ENCODE measurements at places on chromosomes 2 and 18.
A peak's percentile ranks its signal among the peaks of the same experiment; 100 is the strongest.

GRCh38 chr2:234631646-234632514, 135.0 kb upstream of the ARL4C start:
- no peak for DNase-seq

GRCh38 chr18:77749089-77749488, 499.4 kb downstream of the GALR1 start:
- no peak for DNase-seq

- DNase-seq = no peak
Measured at GRCh38 chr18:10530852-10531251, 5.0 kb downstream of the NAPG start.

- DNase-seq = no peak
Measured at GRCh38 chr2:225456619-225457260, 57.2 kb downstream of the NYAP2 start.

DNA sequence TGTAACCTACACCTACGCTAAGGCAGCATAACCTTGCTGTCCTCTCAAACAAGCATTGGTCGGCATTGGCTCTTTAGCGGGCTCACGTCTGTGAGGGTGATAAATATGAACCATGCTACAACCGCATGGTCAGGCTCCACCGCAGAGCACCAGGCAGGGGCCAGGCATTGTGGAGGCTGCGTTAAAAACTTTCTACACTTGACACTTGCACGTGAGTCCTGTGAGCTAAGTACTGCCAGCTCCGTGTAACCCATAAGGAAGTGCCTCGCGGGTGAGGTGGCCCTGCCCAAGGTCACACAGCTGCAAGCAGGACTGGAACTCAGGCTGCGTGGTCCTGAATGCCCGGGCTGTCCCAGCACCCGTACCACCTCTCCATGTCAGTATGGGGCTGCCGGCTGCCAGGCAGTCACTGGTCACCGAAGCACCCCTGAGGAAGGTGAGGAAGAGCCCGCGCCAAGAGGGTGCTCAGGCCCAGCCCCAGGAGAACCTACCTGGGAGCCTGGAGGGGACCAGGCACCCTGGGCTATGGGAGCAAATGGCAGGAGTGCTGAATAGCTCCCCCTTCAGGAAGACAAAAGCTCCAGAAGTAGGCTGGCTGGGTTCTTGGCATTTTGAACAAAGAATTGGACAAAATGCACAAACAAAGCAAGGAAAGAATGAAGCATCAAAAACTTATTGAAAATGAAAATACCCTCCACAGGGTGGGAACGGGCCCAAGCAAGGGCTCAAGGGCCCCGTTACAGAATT, 271.1 kb upstream of the RAB6C start:
- DNase-seq = no peak

DNA sequence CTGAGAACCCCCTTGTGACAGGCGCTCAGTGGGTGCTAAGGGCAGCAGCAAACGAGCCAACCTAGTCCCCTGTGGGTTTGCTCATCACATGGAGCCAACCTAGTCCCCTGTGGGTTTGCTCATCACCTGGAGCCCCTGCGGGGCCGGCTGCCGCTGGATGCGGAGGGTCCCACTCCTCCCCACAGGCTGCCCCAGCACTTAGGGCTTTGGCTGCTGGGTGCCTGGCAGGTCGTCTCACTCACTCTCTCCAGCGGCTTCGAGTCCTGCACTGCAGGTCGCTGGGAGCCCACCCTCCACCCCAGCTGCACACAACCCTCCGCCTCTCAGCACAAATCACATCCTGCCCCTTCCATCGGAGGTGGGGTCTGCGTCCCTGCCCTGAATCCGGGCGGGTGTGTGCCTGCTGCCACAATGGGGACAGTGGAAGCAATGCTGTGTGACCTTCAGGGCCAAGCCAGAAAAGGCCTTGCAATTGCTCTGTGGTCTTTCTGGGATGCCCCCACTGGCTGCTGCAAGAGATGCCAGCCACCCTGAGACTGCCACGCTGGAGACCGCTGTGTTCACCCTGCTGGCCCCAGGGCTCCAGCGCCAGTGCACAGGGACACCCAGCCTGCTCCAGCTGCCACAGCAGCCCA, 248.1 kb upstream of the SALL3 start:
- no peak for DNase-seq

DNA sequence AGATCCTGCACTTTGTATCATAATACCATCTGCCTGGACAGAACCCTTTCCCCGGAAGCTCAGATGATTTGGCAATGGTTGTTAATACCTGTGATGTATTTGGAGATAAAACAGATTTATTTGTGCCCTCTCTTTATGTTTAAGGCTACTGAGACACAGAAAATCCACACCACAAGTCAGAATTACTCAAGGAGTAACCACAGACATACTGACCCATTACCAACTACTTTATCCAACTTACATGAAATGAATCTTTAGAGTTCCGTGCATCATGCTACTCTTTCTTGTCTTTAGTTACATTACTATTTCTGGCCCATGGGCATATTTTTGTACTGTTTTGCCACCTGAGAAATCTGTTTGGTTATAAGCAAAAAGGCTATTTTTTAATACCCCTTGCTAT, 384.0 kb downstream of the STK39 start:
- no peak for DNase-seq

- no peak for DNase-seq
Measured at GRCh38 chr18:6606411-6607085, 123.0 kb upstream of the ARHGAP28 start.

- DNase-seq = no peak
Measured at GRCh38 chr2:160362018-160362417, 131.6 kb downstream of the RBMS1 start.

- DNase-seq = no peak
Measured at GRCh38 chr2:86031151-86031550, 74.5 kb downstream of the POLR1A start.

- no peak for DNase-seq
Measured at GRCh38 chr18:51235009-51235789, 37.7 kb upstream of the MEX3C start.

DNA sequence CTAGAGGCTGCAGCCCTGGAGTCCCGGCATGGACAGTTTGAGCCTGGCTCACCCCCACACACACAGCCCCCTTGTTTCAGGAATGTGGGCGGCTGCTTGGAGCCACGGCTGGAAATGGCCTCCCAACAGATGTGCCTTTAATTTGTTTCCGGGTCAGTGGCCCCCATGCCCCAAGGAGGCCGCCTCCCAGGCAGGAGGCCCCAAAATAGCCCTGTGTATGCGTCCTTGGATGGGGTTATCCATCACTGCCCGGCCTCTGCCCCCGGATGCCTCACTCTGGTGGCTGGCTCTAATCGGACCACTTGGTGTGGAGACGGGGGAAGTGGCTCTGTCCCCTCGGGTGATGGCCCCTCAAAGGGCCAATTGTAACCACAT, 151.9 kb upstream of the MYCN start:
- DNase-seq = no peak

GRCh38 chr2:36797324-36798070, 101.0 kb downstream of the VIT start:
- DNase-seq = no peak

GRCh38 chr2:240820607-240821428, 799 bp upstream of the KIF1A start:
- DNase-seq = peak; percentile 38

GRCh38 chr2:118686346-118686745, 161.1 kb downstream of the EN1 start:
- DNase-seq = no peak

GRCh38 chr2:177489719-177490301, 97.2 kb downstream of the AGPS start:
- peak; percentile 21 for DNase-seq

DNA sequence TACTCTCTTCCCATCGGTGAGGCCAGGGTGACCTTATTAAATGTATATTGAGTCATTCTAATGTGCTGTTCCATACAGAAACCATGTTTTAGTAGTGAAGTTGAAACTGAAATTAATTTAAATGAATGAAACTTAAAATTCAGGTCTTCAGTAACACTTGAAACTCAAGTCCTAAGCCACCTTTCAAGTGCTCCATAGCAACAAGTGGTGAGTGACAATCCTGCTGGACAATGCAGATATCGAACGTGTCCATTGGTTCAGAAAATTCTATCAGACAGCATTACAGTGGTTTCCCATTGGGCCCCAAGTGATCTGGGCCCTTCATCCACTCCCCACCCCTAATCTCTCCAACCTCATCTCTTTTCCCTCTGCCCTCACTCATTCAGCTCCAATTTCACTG, 48.7 kb downstream of the HNMT start:
- no peak for DNase-seq

DNA sequence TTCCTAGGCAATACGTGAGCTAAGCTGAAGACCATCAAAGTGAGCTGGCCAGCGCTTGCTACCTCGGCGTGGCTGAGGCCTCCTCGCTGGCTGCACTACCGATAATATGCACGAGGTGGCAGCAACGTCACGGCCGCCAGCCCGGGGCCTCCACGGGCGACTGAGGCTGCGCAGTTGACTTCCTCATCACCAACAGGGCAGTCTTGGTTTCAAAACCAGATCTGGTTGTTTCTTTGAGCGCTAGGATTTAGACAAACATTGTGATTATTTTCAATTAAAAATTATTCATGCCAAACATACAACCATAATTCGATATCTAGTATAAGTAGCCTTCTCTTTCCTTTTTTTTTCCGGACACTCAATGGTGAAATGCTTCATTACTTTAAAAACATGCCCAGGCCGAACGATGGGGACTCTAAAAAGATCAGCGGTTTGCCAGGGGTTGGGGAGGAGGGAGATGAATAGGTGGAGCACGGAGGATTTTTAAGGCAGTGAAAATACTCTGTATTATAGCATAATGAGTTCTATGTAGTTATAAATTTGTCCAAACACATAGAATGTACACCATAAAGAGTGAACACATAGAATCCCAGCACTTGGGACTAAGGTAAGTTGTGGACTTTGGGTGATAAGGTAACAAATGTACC, 52.0 kb downstream of the CYBRD1 start:
- DNase-seq = no peak

DNA sequence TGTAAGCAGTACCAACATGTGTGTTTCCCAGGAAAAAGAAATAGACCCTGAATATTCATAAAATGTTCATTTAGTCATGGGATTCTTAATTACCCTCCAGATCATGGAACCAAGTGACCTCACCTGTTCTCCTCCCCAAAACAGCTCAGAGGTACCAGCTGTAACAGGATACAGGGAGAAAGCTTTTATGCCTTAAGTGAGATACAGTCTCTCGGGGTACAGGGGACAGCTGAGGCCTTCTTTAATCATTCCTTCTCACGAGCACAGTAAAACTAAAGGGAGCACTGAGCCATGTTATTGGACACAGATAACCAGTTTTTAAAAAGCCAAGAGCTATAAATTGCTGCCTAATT, 16.6 kb downstream of the EPHA4 start:
- DNase-seq = no peak
